ENCODE measurements at places on chromosomes 2 and 18. TPM values are rescaled to one million over a fixed set of nuclear protein-coding genes. Genes with fewer than 3 reads are reported as not detected.

- H3K36me3 ChIP-seq, result no peaks in the 10 kb centered on the region
- no peaks in the 10 kb centered on the region for H3K4me1 ChIP-seq
- DNase-seq, result no peak
Observed at GRCh38 chr2:118095610-118096009, 7.3 kb downstream of the INSIG2 start.

DNA sequence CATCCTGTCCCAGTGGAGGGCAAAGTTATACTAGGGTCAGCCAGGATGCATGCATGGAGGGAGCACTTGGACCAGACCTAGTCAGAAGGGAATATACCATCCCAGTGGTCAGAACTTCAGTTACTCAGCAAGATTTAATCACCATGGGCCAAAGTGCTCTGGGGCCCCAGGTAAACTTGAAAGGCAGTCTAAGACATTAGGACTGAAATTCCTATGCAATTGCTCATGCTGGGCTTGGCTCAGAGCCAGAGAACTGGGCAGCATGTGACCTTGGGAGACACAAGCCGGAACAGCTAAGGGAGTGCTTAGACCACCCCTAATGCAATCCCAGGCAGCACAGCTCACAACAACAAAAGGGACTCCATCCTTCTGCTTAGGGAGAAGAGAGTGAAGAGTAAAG is 401.3 kb downstream of the KCNJ3 start:
- H3K27me3 ChIP-seq, result no peaks in the 10 kb centered on the region
- H3K27ac ChIP-seq, result no peak overlapping the region
- no peak overlapping the region for H3K4me3 ChIP-seq
- DNase-seq, result peak; percentile 0
- no peaks in the 10 kb centered on the region for H3K36me3 ChIP-seq
- no peaks in the 10 kb centered on the region for H3K4me1 ChIP-seq

Gene CYP27C1
- 0.07 TPM for polyA plus RNA-seq

DNA sequence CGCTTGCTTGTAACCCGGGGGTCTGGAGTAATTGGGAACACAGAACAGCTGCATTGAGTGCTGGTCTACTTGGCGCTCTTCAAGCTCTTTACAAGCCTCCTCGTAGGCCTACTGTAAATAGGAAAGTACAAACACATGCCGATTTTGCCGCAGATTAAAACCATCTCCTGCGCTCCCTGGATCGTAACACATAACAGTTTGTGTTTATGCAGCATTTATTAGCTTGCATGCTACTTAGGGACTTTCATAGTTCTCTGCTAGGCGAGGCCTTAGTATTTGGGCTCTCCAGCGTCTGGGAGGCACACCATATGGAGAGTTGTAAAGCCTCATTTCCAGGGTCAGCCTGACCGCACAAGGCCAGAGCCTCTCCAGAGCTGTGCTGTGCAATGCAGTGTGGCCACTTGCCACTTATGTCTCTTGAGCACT is 84.0 kb upstream of the HAAO start:
- no peaks in the 10 kb centered on the region for H3K27me3 ChIP-seq
- no peak overlapping the region for H3K27ac ChIP-seq
- no peak overlapping the region for H3K4me3 ChIP-seq

GRCh38 chr18:76750917-76751890 is 71.2 kb upstream of the ZNF236 start:
- H3K27ac ChIP-seq, result no peak overlapping the region
- H3K36me3 ChIP-seq, result no peaks in the 10 kb centered on the region
- no peak for DNase-seq
- H3K4me1 ChIP-seq, result no peaks in the 10 kb centered on the region

Gene GKN1
- not detected for polyA plus RNA-seq

Gene NOL4
- polyA plus RNA-seq, result not detected

DNA sequence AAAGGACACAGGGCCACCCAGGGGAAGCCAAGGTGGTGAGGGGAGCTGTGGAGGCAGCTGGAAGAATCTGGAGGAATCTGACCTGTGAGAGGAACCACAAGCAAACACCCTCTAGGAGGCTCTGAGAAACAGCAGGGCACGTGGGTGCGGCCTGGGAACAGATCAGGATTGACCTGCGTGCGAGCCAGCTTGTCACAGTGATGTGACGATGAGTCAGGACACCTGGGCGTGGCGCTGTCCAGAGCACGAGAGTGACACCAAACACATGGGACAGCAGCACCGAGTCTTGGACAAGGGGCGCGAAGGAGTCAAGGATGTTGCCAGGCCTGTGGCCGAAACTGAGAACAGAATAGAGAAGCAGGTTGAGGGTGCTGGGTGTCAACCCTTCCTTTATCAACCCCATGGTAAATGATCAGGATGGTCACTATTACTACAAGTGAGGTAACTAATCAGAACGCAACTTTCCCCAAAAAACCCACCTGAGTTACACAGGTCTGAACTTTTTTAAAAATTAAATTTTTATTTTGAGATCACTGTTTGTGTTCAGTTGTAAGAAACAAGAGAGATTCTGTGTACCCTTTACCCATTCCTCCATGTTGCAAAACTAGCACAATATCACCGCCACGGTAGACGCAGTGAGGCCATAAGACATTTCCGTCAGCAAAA is 637 bp upstream of the SFT2D3 start:
- H3K4me1 ChIP-seq, result peaks cover 5% of the 10 kb centered on the region
- peak overlapping the region; percentile 72 for H3K27ac ChIP-seq
- DNase-seq, result no peak
- H3K27me3 ChIP-seq, result no peaks in the 10 kb centered on the region
- no peaks in the 10 kb centered on the region for H3K36me3 ChIP-seq
- peak overlapping the region; percentile 71 for H3K4me3 ChIP-seq

GRCh38 chr2:111030945-111031344 is 89.8 kb upstream of the BCL2L11 start:
- no peak for DNase-seq
- H3K36me3 ChIP-seq, result no peaks in the 10 kb centered on the region
- peaks cover 1% of the 10 kb centered on the region for H3K27me3 ChIP-seq
- H3K4me1 ChIP-seq, result no peaks in the 10 kb centered on the region
- no peak overlapping the region for H3K4me3 ChIP-seq

DNA sequence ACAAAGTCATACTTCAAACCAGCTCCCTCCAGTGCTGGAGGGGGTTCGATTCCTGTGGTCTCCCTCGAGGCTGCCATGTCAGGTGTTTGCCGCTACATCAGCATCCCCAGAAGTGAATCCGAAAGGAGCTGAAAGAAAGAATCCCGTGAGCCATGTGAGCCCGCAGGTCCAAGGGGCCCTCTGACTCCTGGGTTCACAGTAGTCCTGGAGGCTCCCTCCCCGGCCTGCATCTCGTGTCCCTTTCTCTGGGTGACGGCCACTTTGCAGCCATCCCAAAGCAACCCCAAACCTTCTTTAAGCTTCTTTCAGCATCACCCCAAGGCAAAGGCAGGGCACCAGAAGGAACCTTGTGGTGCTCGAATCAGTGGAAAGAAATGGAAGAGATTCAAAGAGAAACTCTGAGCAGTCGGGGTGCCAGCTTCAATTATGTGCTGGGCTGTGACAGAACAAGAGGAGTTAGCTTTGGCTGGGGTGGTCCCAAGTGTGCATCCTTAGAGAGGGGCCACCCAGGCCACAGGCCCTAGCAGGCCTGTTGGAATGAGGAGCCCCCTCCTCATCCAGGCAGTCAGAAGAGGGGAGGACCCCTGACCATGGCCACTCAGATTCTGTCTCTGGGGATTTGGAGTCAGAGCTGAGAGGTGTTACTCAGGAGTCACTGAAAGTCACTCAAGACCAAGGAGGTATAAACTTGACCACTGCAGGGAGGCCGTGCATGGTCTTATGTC is 59.7 kb downstream of the CIB4 start:
- H3K27ac ChIP-seq, result no peak overlapping the region
- peaks cover 23% of the 10 kb centered on the region for H3K27me3 ChIP-seq
- no peak for DNase-seq
- no peak overlapping the region for H3K4me3 ChIP-seq
- H3K36me3 ChIP-seq, result no peaks in the 10 kb centered on the region

DNA sequence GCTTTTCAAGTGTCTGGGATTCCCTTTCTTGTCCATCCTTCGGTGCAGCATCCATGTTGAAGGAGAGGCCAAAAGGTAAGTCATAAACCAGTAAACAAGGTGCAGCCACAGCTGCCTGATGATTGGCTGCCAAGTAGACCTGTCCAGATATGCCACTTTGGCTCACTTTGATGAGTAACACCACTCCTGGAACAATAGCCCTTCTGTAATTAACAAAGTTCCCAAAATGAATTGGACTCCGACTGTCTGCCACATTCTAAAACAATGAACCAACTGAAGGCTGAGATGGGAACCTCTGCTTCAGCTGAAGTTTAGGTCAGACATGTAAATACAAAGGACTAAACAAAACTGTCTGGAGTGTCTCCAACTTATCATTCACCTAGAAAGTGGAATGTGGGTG is 82.2 kb upstream of the LGALSL start:
- H3K4me1 ChIP-seq, result no peaks in the 10 kb centered on the region
- peaks cover 16% of the 10 kb centered on the region for H3K27me3 ChIP-seq
- no peak for DNase-seq

Gene ARHGAP25
- polyA plus RNA-seq, result 2.7 TPM

DNA sequence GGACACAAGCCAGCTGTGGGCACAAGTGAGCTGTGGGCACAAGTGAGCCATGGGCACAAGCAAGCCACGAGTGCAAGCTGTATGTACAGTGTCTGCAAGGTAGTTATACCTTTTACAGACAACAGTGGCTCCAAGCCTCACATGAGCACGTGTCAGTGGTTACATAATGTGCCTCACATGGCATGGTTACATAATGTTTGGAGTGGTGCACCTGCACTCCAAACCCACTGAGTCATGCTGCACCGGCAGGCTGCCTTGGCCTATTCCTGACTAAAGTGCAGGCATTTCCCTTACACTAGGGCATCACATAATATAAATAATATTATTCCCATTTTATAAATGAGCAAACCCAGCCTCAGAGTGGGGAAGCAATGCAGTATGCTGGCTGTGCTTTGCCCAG is 62.6 kb downstream of the MARCO start:
- no peaks in the 10 kb centered on the region for H3K36me3 ChIP-seq
- H3K27ac ChIP-seq, result no peak overlapping the region
- no peak overlapping the region for H3K4me3 ChIP-seq
- H3K4me1 ChIP-seq, result no peaks in the 10 kb centered on the region
- no peaks in the 10 kb centered on the region for H3K27me3 ChIP-seq

DNA sequence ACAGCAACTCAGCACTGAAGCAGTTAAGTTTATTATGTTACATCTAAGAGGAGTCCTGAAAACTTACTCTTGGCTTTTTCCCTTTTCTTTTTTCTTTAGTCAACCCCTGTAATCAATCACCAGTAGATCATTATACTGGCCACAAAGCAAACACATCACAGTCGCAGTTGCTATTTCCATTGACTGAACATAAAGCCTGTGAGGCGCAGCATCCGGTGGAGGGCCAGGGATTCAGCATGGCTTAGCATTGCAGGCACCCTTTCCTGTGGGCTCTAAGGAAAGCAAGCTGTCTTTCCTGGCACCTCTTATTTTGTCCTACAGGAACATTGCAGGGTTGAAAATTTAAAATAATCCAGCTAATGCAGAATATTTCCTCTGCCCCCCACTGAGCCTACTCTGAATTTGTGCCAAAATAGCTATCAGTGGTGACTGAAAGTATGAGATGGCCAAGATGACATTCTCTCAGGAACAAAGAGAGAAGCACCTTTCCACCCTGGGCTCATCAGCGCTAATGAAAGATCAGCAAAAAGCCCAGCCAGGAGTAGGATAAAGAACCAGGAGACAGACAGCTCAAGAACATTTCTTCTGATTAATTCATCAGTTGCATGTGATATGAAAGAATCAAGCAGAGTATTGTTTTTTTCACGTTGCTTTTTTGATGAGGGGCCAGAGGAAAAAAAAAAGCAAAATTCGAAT is 85.3 kb upstream of the SULT1C3 start:
- no peak overlapping the region for H3K4me3 ChIP-seq
- H3K4me1 ChIP-seq, result no peaks in the 10 kb centered on the region
- no peaks in the 10 kb centered on the region for H3K36me3 ChIP-seq
- no peaks in the 10 kb centered on the region for H3K27me3 ChIP-seq

Gene HAAO
- 0.58 TPM for polyA plus RNA-seq

Gene TCF7L1
- polyA plus RNA-seq, result 1.9 TPM
